ENCODE measurements at places on chromosomes 2 and 18.

- no peak for DNase-seq
Observed at GRCh38 chr2:215695861-215696260, 260.0 kb upstream of the FN1 start.

GRCh38 chr2:128547667-128548066, 229.0 kb upstream of the HS6ST1 start:
- DNase-seq: no peak

GRCh38 chr18:45174629-45175136, 440.6 kb upstream of the SLC14A2 start:
- DNase-seq: no peak

DNA sequence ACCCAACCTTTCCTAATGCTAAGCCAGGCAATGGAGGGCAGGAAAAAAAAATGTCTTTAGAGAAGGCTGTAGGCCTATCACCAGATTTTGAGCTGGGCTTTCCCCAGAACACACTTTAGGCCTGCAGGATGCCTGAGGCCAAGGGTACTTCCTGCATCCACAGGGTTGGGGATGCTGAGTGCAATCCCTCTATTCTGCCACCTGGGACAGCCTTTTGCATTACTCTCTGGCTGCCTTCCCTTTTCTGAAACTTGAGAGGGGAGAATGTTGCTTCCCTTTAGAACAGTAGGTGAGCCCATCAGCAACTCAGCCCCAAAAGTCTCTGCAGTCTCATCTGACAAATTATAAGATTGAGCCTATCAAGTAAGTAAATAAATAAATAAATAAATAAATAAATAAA, 195.2 kb downstream of the SLC8A1 start:
- no peak for DNase-seq
